NCI-H1694 (cell line): ENCODE measurements at places on chromosomes 6 and 20.

DNA sequence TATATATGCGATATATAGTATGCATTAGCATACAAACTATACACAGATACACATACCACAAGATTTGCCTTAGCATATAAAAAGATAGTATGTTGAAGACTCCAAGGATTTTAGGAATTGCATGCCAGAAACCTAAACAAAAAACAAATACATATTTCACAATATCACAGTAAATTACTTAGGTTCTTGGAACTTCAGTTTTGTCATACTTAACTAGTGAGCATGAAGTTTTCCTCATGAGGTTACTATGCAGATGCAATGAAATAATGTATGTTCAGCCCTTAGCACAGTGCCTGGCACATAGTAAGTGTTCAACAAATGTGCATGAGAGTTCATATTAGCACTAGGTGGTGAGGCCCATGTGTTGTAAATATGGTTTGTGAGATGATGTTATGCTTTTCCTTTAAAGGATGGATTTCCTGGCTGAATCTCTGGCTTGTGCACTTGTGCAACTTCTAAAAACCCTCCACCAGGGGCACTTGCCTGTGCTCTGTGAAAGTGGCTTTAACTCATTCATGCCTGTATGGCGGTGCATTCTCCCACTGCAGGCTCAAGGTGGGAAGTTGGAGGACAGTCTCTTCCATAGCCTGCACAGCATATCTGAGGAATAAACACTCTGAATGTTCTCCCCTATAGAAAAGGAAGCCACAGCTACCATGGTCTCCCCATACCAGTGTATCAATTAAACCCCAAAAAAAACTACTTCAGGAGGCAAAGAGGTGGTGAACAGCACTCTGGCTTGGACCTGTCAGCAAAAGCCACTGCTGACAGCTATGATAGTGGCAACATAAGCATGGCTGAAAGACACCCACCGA lies 624.1 kb upstream of the CDH4 start:
- no peak for DNase-seq

- no peak for DNase-seq
Observed at GRCh38 chr6:110315869-110316398, 42.2 kb downstream of the METTL24 start.

- DNase-seq: no peak
Observed at GRCh38 chr6:74705451-74705850, 500.4 kb downstream of the COL12A1 start.

DNA sequence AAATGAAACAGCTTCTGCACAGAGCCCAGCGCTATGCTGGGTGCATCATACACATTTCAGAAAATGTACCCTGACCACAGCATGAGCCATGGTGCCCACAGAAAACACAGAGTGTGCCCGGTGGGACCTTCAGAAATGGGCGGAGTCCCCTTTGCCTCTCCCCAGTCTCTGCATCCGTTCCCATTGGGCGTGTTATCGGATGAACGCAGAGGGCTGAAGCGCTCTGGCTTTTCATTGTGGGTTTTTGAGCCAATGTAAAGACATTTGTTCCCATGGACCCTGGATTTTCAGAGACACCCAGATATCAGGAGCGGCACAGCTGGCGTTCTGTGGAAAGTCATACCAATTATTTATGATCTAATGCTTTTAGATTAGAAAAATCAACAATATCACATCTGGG lies 99.8 kb downstream of the DACT2 start:
- no peak for DNase-seq

DNA sequence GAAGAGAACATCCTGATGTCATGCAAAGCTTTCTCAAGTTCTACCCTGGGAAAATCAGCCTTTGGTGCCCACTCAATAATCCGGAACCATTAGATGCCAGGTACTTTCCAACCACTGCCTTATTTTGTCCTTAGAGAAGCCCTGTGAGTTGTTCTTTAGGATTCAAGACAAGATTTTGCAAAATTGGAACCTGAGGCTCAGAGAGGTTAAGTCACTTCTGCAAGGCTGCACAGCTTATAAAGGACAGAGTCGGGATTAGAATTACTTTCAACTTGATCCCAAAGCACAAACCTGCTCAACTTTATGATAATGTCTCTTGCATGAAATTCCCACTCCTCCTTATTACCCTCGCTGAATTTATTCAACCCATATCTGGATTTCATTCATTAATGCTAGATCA lies 287.2 kb downstream of the PTPRT start:
- no peak for DNase-seq

DNA sequence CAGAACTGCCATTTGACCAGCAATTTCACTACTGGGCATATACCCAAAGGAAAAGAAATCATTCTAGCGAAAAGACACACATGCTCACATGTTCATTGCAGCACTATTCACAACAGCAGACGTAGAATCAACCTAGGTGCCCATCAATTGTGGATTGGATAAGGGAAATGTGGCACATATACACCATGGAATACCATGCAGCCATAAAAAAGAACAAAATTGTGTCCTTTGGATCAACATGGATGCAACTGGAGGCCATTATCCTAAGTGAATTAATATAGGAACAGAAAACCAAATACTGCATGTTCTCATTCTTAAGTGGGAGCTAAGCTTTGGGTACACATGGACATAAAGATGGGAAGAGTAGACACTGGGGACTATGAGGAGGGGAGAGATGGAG lies 16.1 kb downstream of the RAET1E start:
- DNase-seq: no peak
